Activated CD8-positive, alpha-beta memory T cell treated with anti-CD3 and anti-CD28 coated beads for 1 hour (primary cell): ENCODE measurements at places on chromosomes 6 and 20.

DNA sequence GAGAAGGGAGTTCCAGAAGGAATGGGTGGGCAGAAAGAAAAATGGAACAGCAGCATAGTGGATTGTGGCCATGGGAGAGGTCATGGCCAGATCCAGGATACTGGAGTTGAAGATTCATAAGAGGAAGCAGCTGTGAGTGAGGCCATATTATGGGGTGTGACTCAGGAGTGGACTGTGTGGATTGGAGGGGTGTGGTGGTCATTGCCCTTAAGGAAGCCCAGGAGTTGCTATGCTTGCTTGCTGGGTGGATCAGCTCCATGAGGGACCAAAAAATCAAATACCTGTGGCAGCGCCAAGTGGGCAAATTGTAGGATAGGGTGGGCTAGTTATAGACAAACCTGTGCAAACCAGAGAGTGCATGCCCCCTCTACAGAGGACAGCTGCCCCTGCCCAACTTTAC is 18.3 kb downstream of the LRRC1 start:
- DNase-seq, result no peak

DNA sequence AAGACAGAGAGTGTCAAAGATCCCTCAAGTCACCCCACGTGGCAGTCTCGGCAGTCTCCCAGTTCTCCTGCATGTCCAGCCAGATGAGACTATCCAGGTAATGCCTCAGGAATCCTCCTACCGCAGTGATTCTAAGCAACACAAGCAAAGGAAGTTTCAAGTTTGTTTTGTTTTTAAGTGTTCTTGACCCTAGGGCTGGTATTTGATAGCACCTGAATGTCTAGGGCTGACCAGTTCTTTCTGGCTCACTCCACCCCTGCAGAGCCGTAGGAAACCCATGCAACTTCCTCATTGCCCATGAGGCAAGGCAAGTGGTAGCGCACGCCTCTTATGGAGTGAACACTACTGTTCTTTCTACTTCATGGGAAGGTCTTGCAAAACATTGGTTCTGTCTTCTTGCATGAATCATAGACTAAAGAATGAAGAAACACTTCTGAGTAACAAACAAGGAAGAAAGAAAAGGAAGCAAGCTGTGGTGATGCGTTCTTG is 24.8 kb upstream of the FOXQ1 start:
- DNase-seq, result no peak

GRCh38 chr6:57432919-57433684 is 115.7 kb downstream of the PRIM2 start:
- no peak for DNase-seq

DNA sequence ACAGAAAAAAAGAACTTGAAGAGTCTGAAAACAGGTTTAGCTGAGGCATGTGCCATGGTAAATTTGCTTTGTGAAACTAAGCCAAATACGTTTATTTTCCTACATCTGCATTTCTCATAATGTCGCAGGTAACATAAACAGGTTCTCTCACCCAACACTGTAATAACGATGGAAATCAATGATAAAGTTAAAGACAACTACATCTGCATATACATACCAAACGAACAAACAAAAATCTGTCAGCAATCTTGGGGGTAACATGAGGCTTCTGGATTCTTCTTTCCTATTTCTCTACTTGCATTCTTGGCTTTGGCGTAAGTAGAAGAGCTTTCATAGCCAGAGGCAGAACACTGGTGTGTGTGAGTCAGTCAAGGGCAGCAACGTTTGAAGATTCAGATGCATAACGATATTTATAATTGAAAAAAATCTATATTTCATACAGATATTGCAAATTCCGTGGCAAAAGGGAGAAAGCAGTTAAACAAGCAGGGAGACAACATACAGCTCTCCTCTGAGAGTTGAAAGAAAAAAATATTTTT is 195.1 kb downstream of the EDN1 start:
- DNase-seq, result no peak

- DNase-seq, result no peak
These were observed 25.4 kb upstream of the MRGBP start for GRCh38 chr20:62770916-62771315.

- no peak for DNase-seq
These were observed 61.4 kb upstream of the BMP2 start for GRCh38 chr20:6705926-6706548.

DNA sequence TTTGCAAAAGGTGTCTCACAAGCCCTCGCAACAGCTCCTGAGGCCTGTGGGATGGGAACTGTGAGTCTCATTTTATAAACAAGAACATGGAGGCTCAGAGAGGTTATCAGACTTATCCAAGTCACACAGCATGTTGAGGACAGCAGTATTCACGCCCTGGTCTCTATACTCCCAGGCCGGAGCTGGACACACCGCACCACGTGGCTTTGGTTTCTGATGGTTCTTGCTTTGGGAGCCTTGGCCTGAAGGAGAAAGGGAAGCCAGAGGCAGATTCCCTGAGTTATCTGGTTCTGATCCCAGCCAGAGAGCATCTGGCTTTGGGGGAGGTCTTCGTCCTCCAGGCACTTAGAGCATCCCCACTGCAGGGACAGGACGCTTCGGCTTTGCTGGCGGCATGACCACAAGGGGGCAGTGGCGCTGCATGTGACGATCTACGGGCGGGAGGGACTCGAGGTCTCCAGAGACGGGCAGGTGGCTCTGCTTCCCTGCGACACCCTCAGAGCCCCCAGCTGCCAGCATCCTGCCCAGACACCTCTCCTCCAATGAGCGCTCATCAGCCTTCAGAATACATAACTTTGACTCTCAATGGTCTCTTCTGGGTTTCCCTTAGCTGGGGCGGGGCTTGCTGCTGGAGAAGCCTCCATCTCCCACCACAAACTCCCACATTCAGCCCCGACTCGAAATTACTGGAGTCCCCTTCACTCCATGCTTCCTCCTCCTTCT is 51.4 kb upstream of the SAYSD1 start:
- DNase-seq, result peak; percentile 76

DNA sequence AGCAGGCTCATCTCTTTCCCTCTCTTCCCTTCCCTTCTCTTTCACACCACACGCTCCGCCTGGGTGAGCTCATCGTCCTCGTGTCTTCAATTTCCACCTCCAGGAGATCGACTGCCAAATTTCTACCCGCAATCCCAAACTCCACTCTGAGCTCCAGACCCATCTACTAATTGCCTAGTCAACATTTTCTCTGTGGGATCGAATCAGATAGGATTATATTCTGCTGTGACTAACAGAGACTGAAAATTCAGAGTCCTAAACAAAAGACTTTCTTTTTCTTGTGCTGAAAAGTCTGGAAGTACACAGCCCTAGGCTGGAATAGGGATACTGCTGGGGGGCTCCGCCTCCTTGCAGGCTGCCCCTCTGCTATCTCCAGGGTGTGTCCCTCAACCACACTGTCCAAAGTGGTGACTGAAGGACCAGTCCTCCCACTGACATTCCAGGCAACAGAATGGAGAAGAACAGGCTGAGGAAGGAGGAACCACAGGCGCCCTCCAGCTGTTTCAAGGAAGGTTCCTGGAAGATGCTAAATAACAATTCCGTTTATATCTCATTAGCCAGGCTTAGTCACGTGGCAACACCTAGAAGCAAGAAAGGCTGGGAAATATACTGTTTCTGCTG is 5.0 kb upstream of the HSPA12B start:
- DNase-seq, result no peak

GRCh38 chr6:132725947-132726607 is 12.2 kb upstream of the VNN1 start:
- no peak for DNase-seq

GRCh38 chr20:58033026-58033536 is 195.4 kb downstream of the ANKRD60 start:
- no peak for DNase-seq

- DNase-seq, result peak; percentile 49
These were observed 1.6 kb downstream of the SLC17A9 start for GRCh38 chr20:62953839-62954703.

- DNase-seq, result no peak
These were observed 34.7 kb downstream of the CD24 start for GRCh38 chr6:106939848-106940247.

DNA sequence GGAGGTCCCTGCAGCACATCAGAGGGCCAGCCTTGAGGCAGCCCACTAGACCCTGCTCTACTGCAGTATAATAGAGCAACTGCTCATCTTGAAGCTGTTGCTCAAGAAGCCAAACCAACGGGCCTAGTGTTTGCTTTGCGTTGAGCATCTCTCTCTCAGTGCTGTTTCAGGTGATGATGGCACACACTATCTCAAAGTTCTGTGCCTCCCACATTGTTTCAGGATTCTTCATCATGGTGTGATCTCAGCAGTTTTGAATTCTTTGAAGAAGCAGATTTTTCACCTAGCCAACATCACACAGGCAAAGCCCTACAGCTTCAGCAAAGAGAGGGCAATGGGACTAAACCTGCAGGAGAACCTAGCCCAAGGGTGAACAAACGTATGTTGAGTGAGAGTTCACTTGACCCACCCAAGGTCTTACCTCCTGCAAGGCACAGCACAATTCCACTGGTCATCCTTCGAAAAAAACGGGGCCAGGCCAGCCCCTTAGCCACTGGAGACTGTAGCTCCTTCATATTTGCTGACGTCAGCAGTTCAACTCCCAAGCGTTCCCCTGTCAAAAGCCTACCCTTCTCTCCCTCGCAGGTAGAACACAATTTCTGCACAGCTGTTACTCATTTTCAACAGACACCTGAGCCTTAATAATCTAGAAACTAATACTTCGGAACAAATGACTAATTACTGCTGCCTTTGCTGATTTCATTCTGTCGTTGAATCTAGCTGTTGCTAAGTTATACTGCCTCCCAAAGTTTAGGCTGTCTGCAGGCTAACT is 15.8 kb downstream of the MYB start:
- DNase-seq, result no peak
